ENCODE measurements at places on chromosomes 2 and 18.

- DNase-seq = no peak
Measured at GRCh38 chr18:57696271-57696670, 74.6 kb upstream of the NARS1 start.

DNA sequence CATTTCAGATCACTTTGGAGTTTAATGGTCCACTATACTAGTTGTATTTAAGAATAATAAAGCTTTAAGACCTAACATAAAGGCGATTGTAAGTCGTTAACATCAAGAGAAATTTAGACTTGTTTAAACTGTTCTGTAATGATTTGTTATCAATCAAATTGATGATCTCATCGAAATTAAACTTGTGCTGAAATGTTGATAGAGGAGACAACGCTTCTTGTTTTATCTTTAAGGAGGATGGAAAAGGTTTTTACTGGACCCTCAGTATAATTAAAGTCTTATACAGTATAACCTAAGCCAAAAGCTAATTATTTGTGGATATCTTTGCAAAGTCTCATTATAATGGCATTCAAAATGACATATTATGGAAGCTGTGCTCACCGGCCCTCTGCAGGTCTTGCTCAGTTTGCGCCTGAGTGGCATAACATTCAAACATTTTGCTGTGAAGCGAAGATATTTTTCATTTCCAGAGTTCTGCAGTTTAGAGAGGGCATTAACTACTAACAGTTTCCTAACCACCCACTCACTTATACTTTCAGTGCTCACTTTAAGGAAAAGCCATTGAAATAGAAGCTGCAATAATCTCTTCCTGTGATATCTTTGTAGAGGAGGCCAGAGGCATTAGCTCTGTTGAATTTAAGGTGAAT is 1.4 kb upstream of the SERTAD2 start:
- peak; percentile 63 for DNase-seq

- no peak for DNase-seq
Measured at GRCh38 chr2:19846567-19846966, 55.2 kb downstream of the TTC32 start.

DNA sequence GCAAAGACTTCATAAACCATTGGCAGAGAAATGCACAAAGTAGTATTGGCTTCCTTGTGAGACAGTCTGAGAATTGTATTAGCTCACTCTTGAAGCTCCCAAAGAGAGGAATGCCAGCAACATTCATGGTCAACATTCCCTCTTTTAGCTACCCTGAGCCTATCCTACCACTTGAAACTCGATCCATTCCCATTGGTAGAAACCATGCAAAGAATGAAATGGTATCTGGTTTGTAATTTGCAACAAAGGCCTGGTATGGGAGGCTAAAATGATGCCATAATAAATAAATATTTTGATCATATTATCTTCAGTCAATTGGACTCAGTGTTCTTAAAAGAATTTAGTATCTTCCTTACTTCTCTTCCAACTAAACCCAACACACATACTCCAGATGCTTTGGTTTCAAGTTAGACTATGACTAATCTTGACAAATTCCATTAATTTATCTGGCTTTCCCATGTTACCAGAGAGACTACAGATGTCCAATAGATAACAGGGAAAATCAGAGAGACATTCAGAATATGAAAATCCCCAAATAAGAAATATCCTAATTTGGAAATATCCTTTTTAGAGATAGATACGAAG is 102.9 kb downstream of the DHRS9 start:
- no peak for DNase-seq

GRCh38 chr2:54572636-54573536 is 116.8 kb downstream of the SPTBN1 start:
- peak; percentile 64 for DNase-seq

GRCh38 chr18:42025974-42026625 is 71.1 kb downstream of the PIK3C3 start:
- DNase-seq = no peak

GRCh38 chr2:114006460-114006859 is 116.6 kb downstream of the ACTR3 start:
- no peak for DNase-seq

DNA sequence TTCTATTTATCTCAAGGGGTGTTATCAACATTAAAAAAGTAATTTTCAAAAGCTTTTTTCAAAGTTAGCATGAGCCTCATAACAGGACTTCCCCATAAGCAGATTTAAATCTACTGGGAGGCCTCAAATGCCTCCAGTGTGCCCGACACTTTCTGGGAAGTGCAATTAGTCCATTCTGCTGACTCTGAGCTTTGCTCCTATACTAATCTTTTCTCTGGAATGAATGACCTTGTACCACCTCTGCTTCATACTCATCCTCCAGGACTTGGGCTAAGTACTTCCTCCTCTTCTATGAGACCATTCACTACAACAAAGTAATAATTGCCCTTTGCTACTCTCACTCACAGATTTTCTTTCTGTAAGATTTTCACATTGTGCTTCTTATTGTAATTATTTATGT is 111.1 kb downstream of the RIT2 start:
- DNase-seq = no peak

DNA sequence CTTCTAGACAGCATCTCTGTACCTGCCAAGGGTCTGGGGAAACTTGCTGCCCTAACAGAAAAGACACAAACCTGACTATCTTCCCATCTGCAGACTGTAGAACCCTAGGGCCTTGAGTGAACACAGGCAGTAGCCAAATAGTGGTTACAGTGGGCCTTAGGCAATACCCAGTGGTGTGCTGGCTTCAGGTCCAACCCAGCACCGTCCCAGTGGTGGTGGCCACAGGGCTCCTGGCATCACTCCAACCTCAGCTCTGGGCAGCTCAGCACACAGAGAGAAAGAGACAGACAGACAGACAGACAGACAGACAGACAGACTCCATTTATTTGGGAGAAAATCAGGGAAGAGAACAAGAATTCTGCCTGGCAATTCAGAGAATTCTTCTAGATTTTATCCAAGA is 29.3 kb upstream of the UPP2 start:
- no peak for DNase-seq
